ENCODE measurements at places on chromosomes 5 and 9.

DNA sequence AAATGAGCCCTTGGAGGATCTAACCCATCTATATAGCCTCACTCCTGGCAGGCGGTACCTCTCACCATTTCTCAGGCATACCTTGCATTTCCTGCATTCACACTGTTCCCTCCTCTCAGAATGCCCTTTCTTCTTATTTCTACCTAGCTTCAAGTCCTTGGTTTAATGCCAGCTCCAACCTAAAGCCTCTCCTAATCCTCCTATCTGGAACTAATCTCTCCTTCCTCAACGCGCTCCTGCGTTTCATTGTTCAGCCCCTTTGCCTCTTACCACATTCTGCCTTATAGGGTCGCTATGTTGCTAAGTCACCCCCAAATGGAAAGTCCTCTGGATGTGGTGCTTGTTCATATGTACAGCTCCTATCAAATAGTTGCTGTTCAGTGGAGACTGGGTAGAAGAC lies 288.5 kb upstream of the TUT7 start:
- no peaks in the 10 kb centered on the region for H3K27me3 ChIP-seq
- H3K4me3 ChIP-seq, result no peak overlapping the region
- DNase-seq, result no peak
- peaks cover 2% of the 10 kb centered on the region for H3K4me1 ChIP-seq
- no peaks in the 10 kb centered on the region for H3K36me3 ChIP-seq

DNA sequence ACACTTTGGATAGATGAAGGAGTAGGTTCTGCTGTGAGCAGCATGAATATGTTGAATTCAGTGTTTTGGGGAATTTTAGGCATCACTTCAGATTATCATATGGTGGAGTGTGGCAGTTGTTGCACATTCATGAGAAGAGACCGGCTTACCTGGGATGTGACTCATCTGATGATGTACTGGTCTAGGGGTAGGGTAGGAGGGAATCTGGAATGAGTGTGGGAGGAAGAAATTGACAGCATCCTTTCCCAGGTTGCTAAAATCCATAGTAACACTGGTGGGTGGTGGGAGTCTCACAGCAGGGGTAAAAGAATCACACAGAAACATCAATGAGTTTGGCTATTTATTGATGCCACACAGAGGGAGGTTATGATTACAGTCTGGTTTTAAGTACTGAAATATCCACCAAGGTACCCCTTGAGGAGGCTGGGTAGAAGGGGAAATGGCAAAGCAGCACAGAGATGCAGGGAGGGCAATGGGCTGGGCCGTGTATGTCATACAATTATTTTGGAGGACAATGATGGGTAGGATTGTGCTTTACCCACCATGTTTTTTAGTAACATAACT lies 82.5 kb downstream of the TARS1 start:
- H3K4me1 ChIP-seq, result no peaks in the 10 kb centered on the region
- H3K27me3 ChIP-seq, result no peaks in the 10 kb centered on the region
- H3K27ac ChIP-seq, result no peak overlapping the region
- H3K36me3 ChIP-seq, result no peaks in the 10 kb centered on the region
- H3K4me3 ChIP-seq, result no peak overlapping the region

- H3K4me3 ChIP-seq, result peak overlapping the region; percentile 58
- H3K4me1 ChIP-seq, result peaks cover 28% of the 10 kb centered on the region
- peaks cover 12% of the 10 kb centered on the region for H3K36me3 ChIP-seq
These were observed 832 bp downstream of the EIF4EBP3 start for GRCh38 chr5:140548300-140548688.

- no peaks in the 10 kb centered on the region for H3K27me3 ChIP-seq
- H3K4me1 ChIP-seq, result no peaks in the 10 kb centered on the region
- H3K4me3 ChIP-seq, result no peak overlapping the region
- DNase-seq, result no peak
These were observed 18.1 kb upstream of the ARRDC3 start for GRCh38 chr5:91401175-91401574.

GRCh38 chr9:129236441-129237145 lies 58.5 kb upstream of the IER5L start:
- H3K4me1 ChIP-seq, result peaks cover 8% of the 10 kb centered on the region
- no peaks in the 10 kb centered on the region for H3K36me3 ChIP-seq
- H3K27me3 ChIP-seq, result no peaks in the 10 kb centered on the region
- no peak overlapping the region for H3K4me3 ChIP-seq
- no peak for DNase-seq
- H3K27ac ChIP-seq, result no peak overlapping the region

GRCh38 chr5:67361932-67362729 lies 165.5 kb upstream of the CD180 start:
- DNase-seq, result no peak
- no peaks in the 10 kb centered on the region for H3K27me3 ChIP-seq

- H3K4me3 ChIP-seq, result no peak overlapping the region
- H3K27ac ChIP-seq, result no peak overlapping the region
- peaks cover 26% of the 10 kb centered on the region for H3K4me1 ChIP-seq
- H3K36me3 ChIP-seq, result peaks cover 17% of the 10 kb centered on the region
- peak; percentile 33 for DNase-seq
These were observed 21.6 kb downstream of the AMBP start for GRCh38 chr9:114056527-114056926.

GRCh38 chr9:86352440-86353077 lies 1.7 kb downstream of the TUT7 start:
- H3K27ac ChIP-seq, result no peak overlapping the region
- H3K27me3 ChIP-seq, result no peaks in the 10 kb centered on the region
- no peak for DNase-seq
- H3K4me3 ChIP-seq, result peak overlapping the region; percentile 93

DNA sequence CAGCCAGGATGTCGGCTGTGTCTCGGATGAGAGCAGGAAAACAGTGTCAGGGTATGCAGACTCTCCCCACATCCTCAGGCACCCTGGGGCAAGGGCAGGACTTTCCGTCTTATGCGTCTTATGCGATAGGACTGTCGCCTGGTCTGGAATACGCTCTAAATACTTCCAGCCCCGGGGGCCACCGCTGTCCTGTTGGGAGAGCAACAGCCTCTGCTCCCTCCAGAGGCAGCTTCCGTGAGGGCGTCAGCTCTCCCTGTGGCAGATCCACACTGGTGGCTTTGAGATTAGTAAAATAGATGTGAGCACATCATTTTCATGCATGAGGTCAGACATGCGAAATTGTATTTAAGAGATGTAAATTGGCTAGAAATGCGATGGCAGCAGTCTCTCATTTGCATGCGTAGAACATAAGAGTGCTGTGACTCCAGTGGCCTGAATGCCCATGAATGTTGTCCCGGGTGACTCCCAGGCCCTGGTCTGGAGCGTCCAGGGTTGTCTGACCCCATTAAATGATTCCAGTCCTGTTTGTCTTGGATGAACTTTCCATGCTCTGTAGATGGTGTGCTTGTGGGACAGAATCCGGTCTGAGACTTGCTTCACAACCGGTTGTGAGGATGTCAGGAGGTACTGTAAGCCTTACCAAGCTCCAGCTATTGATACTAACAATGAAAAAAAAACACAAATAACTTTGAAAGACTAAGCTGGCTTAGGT lies 228.2 kb downstream of the SYK start:
- H3K4me1 ChIP-seq, result no peaks in the 10 kb centered on the region
- H3K36me3 ChIP-seq, result no peaks in the 10 kb centered on the region
- peak; percentile 41 for DNase-seq
- no peak overlapping the region for H3K4me3 ChIP-seq
- no peak overlapping the region for H3K27ac ChIP-seq

DNA sequence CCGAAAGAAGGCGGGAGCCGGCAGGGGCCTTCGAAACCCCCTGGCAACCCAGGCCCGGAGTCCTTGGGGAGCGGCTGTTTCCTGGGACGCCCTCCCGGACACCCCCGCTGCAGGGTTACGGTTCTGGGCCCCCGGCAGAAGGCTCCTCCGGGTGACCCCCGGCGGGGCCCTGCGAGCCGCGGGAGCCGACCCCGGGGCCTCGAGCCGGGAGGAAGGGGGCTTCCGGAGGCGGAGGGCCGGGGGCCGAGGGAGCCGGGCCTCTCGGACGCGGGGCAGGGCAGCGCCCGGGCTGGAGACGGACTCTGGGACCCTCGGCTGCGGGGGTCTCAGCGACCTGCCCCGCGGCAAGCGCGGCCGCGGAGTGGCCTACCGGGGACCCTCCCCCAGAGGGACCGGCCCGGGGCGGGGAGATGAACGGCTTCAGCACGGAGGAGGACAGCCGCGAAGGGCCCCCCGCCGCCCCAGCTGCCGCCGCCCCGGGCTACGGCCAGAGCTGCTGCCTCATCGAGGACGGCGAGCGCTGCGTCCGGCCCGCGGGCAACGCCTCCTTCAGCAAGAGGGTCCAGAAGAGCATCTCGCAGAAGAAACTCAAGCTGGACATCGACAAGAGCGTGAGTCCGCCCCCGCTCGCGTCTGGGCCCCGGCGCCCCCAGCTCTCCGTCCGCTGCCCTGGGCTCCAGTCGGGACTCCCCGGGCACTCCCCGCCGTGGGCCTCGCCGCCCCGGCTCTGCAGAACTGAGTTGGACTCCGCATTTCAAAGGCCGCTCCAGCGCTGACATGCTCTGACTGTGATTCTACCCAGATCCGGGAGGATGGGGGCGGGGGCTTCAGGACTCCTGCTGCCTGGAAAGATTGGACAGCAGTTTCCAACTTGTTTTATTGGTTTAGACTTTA lies 645 bp downstream of the SAP30L start:
- peaks cover 11% of the 10 kb centered on the region for H3K36me3 ChIP-seq
- H3K27ac ChIP-seq, result peak overlapping the region; percentile 86
- peak overlapping the region; percentile 98 for H3K4me3 ChIP-seq
- H3K27me3 ChIP-seq, result no peaks in the 10 kb centered on the region
- H3K4me1 ChIP-seq, result peaks cover 25% of the 10 kb centered on the region

GRCh38 chr5:127203818-127204217 lies 86.8 kb upstream of the MEGF10 start:
- H3K36me3 ChIP-seq, result no peaks in the 10 kb centered on the region
- H3K27me3 ChIP-seq, result no peaks in the 10 kb centered on the region
- H3K4me1 ChIP-seq, result no peaks in the 10 kb centered on the region
- H3K27ac ChIP-seq, result no peak overlapping the region

DNA sequence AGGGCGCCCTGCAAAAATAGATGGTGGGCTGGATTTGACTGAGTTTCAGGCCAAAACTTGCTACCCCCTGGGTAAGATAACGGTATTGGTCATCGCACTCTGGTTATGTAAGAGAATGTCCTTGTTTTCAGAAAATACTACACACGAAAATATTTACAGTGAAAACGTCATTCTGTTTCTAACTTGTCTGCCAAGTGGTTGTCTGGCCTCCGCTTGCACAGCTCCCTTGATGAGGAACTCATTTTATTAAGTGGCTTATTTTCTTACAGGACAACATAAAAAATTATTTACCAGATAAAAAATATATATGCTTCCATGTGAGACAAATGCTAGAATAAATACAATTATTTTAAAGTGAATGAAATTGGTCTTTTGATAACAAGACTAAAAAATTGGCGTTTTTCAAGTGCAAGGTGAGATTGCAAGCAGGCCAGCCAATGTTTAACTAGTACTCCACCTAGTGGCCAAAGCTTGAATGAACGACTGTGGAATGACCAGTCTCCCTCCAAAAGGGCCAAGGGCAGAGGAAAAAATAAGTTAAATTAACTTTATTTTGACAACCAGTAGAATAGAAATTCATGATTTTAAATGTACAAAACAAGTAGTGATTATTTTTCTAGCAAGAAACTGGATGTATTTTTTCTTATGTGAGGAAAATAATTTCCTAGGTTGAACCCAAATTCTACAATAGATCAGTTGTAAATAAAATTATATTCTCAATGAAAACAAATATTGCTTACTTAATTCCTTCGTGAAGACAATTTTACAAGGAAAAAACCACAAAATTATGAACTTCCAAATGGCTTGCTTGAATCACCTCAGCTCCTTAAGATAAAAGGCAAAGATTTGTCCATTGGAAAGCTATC lies 93.2 kb downstream of the ZFAND5 start:
- no peaks in the 10 kb centered on the region for H3K36me3 ChIP-seq
- no peaks in the 10 kb centered on the region for H3K27me3 ChIP-seq
- H3K4me3 ChIP-seq, result no peak overlapping the region
- H3K4me1 ChIP-seq, result no peaks in the 10 kb centered on the region
- no peak overlapping the region for H3K27ac ChIP-seq
- DNase-seq, result no peak

- H3K27ac ChIP-seq, result peak overlapping the region; percentile 85
- no peak overlapping the region for H3K4me3 ChIP-seq
- H3K4me1 ChIP-seq, result peaks cover 7% of the 10 kb centered on the region
- no peaks in the 10 kb centered on the region for H3K27me3 ChIP-seq
- peaks cover 16% of the 10 kb centered on the region for H3K36me3 ChIP-seq
- no peak for DNase-seq
These were observed 227.3 kb downstream of the FANCC start for GRCh38 chr9:95090023-95090791.

DNA sequence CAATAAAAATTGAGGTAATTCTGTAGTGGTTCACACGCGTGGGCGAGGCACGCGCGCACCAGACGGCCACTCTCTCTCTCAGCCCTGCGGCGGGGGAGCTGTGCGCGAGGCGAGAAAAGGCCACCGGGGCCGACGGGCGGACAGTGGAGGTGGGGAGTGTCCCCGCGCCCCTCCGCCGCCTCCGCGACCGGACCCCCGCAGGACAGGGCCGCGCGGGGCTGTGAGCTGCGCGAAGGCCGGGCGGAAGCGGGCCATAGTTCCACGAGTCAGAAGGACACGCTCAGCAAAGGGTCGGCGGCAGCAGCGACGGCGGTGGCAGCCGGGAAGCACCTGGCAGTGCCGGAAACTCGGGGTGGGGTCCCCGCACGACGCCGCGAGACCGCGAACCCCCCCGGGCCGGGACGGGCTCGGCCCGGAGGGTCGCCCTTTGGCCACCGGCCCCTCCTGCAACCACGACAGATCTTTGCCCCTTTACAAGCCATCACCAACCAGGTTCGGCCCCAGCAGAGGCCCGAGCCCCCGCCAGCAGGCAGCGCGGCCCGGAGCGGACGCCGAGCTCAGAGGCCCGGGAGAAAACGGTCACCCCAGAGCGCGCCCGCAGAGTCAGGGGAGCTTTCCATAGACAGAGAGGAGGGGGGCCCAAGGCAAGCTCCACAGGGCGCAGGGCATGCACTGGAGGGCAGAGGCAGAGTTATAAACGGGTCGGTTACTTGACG lies 60.9 kb downstream of the ZNF354C start:
- H3K27ac ChIP-seq, result no peak overlapping the region
- peaks cover 21% of the 10 kb centered on the region for H3K36me3 ChIP-seq
- no peak for DNase-seq
- H3K4me1 ChIP-seq, result no peaks in the 10 kb centered on the region
- H3K4me3 ChIP-seq, result no peak overlapping the region

GRCh38 chr5:66558560-66558959 lies 37.6 kb upstream of the MAST4 start:
- no peaks in the 10 kb centered on the region for H3K36me3 ChIP-seq
- H3K4me1 ChIP-seq, result no peaks in the 10 kb centered on the region
- H3K4me3 ChIP-seq, result no peak overlapping the region
- H3K27ac ChIP-seq, result no peak overlapping the region
- DNase-seq, result no peak
- H3K27me3 ChIP-seq, result no peaks in the 10 kb centered on the region

Data from tibial artery (tissue), 4 donors.